ENCODE measurements at places on chromosomes 16 and 17.

DNA sequence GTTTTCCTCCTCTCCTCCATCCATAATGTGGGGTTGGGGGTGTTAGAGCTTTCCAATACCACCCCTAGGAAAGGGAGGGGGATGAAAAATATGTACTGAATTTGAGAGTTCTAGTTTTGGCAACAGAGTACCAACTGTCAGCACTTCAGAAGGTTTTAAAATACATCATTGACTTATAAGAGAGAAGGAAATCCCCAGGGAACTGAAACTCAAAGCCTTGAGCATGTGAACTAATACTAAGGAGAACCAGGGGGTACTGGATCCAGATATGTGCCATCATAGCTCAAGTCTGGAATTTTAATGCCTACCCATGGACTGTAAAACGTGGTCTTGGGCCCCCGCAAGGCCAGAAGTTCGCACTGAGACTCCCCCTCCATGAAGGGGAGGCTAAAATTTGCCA lies 15.8 kb downstream of the CACNG5 start:
- DNase-seq = no peak

GRCh38 chr16:87212026-87212425 lies 105.2 kb downstream of the C16orf95 start:
- no peak for DNase-seq

- no peak for DNase-seq
Measured at GRCh38 chr16:51159296-51159695, 8.2 kb upstream of the SALL1 start.

DNA sequence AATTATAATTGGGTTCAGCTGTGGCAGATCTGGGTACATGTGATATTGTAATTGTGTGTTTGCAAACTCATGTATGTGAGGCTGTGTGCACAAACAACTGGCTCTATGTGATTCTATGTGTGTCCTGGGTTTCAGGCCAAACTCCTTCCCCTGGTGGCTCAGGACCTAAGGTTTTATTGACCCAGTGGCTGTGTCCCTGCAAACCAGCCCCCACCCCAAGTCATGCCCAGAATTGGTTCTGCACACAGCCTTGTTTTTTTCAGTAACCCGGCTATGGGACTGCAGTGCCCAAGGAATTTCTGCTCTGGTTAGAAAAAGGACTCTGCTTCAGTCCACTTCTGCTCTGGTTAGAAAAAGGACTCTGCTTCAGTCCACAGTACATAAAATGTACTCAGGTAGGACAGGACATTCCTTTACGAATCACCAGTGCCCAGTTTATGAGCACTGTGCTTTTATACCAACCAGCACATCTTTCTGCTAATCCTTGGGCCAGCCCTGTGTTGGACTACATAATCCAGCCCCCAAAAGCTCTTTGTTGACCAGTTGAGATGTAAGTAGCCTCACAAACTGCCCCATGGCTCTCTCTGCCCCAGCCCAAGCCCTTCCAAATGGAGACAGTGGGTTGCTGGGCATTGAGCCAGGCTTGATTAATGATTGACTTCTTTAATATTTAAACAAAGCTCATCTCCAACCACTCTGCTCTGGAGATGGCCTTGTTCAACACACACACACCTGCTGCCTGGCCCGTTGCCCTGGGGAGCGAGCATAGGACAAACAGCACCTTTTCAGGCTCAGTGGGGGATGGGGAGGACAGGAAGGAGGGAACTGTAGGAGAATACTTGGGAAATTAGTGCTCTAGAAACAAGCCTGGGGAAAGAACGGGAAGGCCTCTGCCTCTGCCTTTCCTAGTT lies 2.9 kb upstream of the KCNH6 start:
- no peak for DNase-seq

DNA sequence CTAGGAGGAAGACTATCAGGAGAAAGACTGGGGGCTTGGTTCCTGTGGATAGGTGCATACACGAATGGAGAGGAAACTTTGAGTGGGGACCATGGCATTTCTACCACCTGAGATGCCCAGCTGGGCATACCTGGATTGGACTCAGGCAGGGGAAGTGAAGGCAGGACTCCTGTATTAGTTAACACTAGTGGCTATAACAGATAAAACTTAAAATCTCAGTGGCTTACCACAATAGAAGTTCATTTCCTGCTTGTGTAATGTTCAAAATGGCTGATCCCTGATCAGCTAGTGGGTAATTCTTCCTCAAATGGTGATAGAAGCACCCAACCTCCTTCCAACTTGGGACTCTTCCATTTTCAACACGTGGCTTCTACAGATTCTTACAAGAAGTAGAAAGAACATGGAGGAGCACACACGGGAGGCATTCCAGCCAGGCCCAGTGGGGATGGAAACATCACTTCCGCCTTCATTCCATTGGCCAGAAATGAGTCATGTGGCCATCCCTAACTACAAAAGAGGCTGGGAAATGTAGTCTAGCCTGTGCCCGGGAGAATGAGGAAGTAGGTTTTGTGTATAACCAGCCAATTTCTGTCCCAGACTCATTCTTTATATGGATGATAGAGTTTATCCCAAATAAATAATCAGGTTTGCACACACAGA lies 112.1 kb downstream of the UTP18 start:
- DNase-seq = no peak

- no peak for DNase-seq
Measured at GRCh38 chr16:87828907-87829621, 40.2 kb downstream of the SLC7A5 start.

- DNase-seq = no peak
Measured at GRCh38 chr16:74769586-74770190, 4.9 kb downstream of the FA2H start.

DNA sequence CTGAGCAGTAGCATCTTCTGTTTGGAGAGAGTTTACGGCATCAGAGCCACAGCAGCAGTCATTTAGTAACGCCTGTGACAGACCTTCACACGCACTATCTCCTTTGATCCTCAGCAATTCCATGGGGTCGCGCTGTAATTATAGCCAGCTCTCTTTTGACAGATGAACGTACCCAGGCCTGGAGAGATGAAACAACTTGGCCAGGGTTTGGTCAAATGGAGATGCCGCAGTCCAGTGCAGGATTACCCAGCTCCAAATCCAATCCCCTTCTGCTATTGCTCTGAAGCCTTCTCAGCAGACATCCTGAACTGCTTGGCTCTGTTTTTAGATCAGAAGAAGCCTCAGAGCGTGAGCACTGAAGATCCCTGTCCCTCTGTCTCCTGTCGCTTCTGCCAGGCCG lies 83.9 kb downstream of the SOX9 start:
- DNase-seq = no peak

DNA sequence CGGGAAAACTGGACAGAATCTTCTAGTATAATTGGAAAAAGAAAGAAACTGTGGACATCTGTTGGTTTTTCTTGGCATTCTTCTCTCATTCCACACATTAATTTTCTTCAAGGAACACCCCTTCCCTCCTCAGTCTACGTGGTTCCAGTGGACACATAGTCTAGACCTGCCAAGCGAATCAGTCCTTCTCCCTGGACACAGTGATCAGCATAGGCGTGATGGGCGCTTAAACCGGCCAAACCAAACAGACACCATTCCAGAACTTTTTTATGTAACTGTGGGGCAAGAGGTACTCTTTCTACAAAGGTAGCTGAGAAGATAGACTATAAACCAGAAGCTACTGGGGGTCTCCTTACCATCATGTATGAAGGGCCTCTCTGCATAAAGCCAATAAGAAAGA lies 121.8 kb upstream of the COX10 start:
- DNase-seq = no peak

GRCh38 chr17:48522031-48522653 lies 8.7 kb downstream of the HOXB1 start:
- DNase-seq = no peak

DNA sequence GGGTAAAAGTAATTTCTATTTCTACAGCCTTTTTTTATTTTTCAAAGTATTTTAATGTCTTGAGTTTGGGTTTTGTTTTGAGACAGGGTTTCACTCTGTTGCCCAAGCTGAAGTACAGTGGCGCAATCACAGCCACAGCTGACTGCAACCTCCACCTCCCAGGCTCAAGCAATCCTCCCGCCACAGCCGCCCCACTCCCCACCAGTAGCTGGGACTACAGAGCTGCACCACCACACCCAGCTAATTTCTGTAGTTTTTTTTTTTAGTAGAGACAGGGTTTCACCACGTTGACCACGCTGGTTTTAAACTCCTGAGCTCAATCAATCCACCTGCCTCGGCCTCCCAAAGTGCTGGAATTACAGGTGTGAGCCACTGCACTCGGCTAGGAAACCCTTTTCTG lies 44.0 kb downstream of the TUBD1 start:
- no peak for DNase-seq

GRCh38 chr17:73042225-73042624 lies 50.3 kb downstream of the SLC39A11 start:
- no peak for DNase-seq

- DNase-seq = no peak
Measured at GRCh38 chr16:67951485-67951884, 7.6 kb upstream of the LCAT start.

GRCh38 chr17:75695830-75696271 lies 25.4 kb upstream of the ITGB4 start:
- no peak for DNase-seq

GRCh38 chr17:63652106-63652505 lies 29.9 kb downstream of the MAP3K3 start:
- DNase-seq = no peak

DNA sequence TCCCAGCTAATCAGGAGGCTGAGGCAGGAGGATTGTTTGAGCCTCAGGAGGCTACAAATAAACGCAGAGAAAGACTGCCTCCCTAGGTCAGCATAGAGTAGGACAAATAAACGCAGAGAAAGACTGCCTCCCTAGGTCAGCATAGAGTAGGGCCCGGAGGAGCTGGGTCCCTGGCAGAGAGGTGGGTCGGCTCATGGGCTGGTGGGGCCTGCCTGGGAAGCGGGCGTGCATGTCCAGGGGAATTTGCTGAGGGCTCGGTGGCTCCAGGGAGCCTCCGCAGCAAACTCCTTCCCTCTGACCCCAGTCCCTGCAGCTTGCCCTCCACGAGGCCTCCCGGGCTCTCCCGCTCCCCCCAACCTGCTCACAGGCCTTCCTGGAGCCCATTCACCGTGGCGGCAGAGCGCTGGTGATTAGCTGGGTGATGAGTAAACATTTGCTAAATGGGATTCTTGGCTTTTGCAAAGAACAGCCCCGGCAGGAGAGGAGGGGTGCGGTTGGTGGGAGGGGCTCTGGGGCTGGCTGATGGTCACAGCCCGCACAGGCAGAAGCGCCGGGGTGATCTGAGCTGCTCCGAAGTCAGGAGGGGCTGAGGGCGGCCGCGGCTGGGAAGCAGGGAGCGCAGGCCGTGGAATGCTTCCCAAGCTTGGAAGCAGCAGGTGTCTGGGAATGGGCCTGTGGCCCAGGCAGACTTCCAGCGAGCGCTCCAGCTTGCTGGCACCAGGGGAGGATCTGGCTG lies 93.1 kb downstream of the RTN4RL1 start:
- DNase-seq = no peak

GRCh38 chr16:11229906-11230305 lies 26.1 kb downstream of the SOCS1 start:
- DNase-seq = no peak

DNA sequence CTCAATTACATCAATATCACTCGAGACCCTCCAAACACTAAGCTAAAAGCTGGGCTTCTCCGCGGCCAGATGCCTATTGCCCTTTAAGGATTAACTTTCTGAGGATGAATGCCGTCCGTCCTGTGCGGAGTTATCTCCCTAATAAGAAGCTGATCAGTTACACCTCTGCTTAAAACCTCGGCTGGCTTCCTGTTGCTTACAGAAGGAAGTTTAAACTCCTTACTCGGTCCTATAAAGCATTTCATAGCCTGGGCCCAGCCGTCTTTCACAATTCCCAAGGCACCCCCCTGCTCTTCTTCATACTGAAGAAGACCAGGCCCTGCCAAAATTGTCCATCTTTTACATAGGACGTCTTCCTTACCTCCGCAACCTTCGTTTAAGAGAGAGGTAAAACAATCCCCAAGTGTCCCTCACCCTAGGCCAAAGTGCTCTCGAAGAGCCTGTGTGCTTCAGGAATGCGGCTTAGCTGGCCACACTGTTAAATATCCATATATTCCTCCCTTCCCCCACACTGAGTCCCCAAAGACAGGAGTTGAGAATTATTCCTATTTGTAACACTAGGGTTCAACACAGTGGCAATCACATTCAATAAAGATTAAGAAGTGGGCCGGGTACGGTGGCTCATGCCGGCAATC lies 112.6 kb upstream of the IRX5 start:
- DNase-seq = no peak

- no peak for DNase-seq
Measured at GRCh38 chr16:61014869-61015268, 1021.4 kb downstream of the CDH8 start.

DNA sequence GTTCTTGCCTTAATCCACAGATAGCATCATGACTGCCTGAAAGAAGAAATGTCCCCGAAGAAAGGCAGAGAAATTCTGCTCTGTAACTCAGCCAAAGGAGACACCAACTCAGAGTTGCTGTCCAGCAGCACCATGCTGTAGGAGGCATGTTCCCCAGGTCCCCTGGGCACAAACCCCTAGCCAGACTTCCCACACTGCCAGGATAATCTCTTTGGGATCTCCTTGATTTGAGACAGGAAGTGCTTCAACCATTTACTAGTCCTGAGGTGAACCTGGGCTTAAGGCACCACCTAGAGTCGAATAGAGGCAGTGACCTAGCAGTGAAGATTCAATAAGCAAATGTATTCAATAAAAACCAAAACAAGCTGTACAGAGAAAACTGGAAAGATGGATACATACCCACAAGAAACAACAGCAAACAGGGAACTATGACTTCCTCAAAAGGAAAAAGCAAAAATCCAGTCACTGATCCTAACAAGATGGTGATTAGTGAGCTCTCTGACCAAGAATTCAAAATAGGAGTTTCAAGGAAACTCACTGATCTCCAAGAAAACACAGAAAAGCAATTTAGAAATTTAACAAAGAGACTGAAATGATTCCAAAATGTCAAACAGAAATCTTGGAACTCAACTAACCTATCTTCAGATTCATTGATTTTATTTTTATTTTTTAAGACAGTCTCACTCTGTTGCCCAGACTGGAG lies 5.7 kb downstream of the OR4D2 start:
- peak; percentile 25 for DNase-seq

DNA sequence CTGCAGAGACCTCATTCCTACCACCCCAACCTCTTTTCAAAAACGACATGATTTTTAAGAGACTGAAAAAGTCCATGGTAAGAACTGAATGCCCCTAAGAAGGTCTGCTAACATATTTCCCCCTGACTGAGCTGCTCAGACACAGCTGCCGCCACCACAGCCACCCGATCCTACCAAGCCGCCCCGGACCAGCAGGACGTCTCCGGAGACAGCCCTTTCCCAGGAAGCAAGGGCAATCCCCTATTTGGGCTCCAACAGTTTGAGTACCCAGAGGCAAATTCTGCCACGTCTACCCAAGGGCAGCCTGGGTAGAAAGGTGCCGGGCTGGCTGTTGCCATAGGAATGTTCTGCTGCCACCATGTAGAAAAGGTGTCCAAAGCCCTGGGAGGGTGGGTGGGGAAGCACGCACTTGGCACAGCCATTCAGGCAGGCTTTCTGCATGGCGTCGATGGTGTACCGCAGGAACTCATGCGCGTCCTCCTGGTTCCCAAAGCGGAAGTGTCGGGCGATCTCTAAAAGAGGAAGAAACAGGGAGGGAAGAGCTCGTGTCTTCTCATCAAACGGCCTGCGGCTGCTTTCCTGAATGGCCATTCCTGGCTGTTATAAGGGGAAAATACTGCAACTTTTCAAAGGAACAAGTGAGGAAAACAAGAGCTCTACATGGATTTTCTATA lies 13.6 kb downstream of the USP36 start:
- no peak for DNase-seq

GRCh38 chr17:81305051-81305630 lies 10.0 kb upstream of the SLC38A10 start:
- no peak for DNase-seq
